ENCODE measurements at places on chromosomes 12 and 14. TPM values are rescaled to one million over a fixed set of nuclear protein-coding genes. Genes with fewer than 3 reads are reported as not detected.

GRCh38 chr12:6295094-6295811 lies 15.2 kb upstream of the PLEKHG6 start:
- peak overlapping the region; percentile 62 for H3K27ac ChIP-seq
- H3K4me1 ChIP-seq = peaks cover 18% of the 10 kb centered on the region
- no peak for DNase-seq
- no peaks in the 10 kb centered on the region for H3K36me3 ChIP-seq
- no peak overlapping the region for H3K4me3 ChIP-seq

- peaks cover 43% of the 10 kb centered on the region for H3K27me3 ChIP-seq
- no peak for DNase-seq
- H3K4me3 ChIP-seq = no peak overlapping the region
These were observed 110.3 kb downstream of the SINHCAF start for GRCh38 chr12:31215518-31216232.

SLC10A1 gene
- total RNA-seq = not detected

HOTAIR gene
- total RNA-seq = not detected

DNA sequence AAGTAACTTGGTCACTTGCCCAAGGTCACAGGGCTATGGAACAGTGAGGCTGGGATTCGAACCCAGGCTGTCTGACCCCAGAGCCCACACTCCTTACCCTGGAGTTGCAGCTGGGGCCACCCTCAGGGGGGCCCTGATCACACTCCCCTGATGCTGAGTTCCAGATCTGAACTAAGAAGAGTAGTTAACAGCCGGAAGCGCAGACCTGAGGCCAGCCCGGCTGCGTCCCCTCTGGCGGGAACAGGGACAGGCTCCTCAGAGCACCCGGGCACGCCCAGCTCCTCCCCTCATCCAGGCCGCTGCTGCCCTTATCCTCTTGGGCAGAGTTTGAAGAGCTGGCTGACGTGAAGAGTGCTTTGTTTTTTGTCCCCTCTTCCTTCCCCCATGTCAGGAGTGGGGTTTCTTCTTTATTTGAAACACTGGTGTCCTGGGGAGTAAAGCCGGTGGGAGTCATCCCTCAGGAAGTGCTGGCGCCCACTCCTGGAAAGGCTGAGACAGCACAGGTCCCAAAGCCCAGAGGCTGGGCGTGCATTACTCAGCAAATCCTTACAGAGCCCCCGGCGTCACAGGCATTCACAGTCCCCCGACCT lies 8.7 kb downstream of the PHB2 start:
- H3K27me3 ChIP-seq = no peaks in the 10 kb centered on the region
- H3K4me3 ChIP-seq = peak overlapping the region; percentile 59
- peaks cover 13% of the 10 kb centered on the region for H3K36me3 ChIP-seq
- no peak for DNase-seq
- H3K4me1 ChIP-seq = peaks cover 18% of the 10 kb centered on the region

DNA sequence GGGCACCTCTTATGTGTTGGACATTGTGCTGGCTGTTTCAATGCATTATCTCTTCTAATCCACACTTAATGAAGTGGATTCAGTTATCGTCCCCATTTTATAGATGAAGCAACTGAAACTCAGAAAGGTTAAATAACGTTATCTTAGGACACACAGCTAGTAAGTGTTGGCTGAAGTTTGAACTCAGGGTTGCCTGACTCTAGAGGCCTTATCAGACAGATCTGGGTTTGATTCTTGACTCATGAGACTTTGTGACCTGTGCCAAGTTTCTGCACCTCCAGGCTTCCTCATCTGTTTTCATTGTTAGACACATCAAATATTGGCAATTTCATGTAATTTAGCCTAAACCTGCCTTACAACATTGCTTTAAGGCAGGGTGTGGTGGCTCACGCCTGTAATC lies 18.2 kb upstream of the IRF2BPL start:
- no peak for DNase-seq
- H3K36me3 ChIP-seq = no peaks in the 10 kb centered on the region
- peak overlapping the region; percentile 100 for H3K27ac ChIP-seq
- H3K27me3 ChIP-seq = no peaks in the 10 kb centered on the region

Measured in osteocyte (in vitro differentiated cells).